ENCODE measurements at places on chromosomes 13 and 19.

DNA sequence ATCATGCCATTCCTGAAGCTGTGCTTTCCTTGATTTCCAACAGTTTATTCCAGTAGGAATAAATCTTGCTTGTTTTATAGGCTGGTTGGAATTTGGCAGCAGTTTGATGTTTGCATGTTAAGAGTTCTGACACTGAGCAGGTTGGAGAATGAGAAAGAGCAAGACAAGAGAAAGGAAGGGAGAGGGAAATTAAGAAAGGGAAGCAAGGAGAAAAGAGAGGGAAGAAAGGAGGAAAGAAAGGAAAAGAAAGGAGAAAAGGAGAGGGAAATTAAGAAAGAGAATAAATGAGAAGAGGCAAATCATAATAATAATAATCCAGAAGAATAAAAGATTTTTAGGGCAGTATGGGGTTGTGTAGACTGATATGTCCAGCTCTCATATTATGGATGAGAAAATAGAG, 28.4 kb upstream of the UQCRFS1 start:
- DNase-seq, result no peak

GRCh38 chr13:87887459-87888123, 216.4 kb downstream of the SLITRK5 start:
- no peak for DNase-seq

DNA sequence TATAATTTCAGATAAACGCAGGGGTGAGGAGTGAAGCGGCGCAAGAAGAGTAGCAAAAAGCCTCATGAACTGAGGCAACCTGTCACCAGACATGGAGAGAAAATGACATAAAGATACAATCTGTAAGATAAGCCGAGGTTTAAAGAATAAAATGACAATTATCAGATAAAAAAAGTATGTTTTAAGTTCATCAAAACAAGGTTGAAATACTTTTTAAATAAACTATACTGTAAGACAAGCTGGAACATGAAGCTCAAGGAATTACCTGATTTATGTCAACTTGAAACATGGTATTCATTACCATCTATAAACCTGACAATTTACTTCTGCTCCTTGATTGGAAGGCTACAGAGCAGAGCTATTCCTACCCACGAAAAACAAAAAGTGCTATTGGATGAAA, 61.6 kb downstream of the MYCBP2 start:
- DNase-seq, result no peak

DNA sequence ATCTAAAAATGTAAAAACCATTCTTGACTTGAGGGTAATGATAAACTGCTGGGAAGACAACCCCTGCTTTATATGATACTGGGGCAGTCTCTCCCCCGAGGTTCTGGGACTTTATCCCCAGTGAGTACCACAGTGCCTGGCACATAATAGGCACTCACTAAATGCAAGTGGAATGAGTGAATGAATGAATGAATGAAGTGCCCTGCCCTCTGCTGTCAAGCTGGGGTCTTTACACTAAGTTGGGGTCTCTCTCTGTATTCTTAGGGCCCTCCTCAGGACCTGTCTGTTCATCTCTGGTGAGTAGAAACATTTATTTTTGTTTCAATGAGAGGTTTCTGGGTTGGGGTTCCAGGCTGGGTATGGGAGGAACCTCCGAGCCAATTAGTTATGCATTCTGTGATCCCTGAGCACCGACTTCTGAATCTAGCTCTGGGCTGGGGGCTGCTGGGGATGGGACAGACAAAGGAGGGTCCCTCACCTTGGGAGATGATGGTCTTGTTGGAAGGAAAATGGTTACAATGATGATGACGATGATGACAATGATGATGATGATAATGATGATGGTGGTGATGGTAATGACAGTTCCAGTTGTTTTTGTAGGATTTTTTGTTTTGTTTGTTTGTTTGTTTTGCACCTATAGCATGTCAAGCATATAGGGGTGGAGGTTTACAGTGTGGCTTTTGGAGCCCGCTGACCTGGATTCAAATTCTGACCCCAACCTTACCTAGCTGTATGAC, 44.3 kb upstream of the ADGRE1 start:
- DNase-seq, result no peak

DNA sequence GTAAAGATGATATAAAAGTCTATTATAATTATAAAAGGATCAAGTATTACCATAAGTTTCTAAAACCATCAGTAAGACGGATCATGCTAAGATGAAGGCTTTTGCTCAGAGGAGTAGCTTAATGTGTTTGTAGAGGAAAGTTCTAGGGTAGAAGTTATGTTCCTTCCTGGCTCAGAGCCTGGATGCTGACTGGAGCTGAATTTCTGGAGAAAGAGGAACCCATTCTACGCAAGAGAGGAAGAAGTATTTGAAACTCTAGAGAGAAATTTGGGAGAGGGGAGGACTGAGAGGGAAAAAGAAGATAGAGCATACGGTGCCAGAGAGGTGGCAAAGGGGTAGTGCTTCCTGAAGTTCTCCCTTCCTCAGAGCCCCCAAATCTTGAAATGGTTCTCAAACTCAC, 51.4 kb upstream of the SGCG start:
- no peak for DNase-seq

GRCh38 chr13:51814825-51815650, 11.1 kb upstream of the DHRS12 start:
- peak; percentile 78 for DNase-seq

GRCh38 chr19:646779-647565, 7.3 kb downstream of the FGF22 start:
- DNase-seq, result no peak

DNA sequence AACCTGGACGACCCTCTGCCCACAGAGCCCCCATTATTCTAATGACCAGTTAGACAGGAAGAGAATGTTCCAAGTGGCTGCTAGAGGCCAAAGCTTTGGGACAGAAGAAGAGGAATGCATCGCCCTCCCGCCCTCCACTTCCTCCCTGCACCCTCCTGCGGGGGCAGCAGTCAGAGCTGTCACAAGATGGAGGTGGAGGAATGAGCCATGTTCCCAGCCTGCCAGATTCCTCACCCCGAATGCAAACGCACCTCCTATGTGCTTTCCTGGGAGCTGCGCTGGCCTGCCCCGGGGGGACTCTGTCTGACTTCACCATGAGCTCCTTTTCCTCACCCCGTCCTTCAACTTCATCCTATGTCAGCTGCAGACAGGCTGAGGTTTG, 1.7 kb downstream of the YJEFN3 start:
- peak; percentile 61 for DNase-seq

GRCh38 chr13:44523146-44524015, 52.7 kb downstream of the TSC22D1 start:
- DNase-seq, result peak; percentile 23

DNA sequence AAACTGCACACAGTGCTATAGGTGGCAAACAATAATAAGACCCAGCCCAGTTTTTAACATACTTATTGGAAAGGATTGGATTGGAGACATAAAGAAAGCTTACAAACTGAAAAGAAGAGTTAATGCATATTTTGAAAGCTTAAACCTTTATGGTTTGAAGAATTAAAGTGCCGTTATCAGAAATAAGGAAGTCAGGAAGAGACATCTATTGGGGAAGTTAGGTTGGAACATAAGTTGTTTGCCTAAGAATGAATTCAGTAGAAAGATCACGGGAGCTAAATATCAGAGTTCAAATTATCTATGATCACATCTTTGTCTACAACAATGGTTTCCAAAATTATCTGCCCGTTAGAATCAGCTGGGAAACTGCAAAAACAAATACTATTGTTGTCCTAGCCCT, 767.9 kb downstream of the PCDH9 start:
- DNase-seq, result no peak

DNA sequence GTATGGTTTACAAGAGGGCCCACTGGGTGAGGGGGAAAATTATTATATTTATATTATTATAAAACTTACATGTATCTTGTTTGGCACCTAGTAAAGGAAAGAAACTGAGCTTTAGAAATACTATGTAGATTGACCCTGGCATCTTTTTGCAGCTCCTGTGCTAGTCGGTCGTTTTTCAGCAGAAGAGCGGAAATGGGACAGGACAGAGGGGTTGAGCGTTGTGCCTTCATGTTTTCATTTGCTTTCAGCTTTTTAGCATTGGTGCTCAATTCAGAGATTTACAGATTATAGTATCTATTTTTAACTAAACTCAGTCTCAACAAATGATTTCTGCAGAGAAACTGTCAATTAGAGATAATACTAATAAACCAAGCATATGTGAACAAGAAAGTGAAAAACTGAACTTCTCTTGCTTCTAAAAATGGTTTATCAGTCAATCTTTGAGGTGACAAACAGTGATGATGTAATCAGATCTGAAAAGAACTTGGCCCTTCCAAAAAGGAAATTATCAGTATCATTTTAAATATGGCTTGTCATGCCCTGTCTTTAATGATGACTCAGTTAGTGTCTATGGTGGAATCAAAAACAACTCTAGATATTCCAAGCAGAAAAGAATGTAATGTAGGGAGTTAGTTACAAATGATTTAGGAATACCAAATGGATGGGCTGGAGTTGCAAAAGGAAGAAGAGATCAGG, 56.9 kb upstream of the KCTD4 start:
- peak; percentile 48 for DNase-seq
